Immature natural killer cell (primary cell): ENCODE measurements at places on chromosomes 11 and 22. TPM values are rescaled to one million over a fixed set of nuclear protein-coding genes. Genes with fewer than 3 reads are reported as not detected.

DNA sequence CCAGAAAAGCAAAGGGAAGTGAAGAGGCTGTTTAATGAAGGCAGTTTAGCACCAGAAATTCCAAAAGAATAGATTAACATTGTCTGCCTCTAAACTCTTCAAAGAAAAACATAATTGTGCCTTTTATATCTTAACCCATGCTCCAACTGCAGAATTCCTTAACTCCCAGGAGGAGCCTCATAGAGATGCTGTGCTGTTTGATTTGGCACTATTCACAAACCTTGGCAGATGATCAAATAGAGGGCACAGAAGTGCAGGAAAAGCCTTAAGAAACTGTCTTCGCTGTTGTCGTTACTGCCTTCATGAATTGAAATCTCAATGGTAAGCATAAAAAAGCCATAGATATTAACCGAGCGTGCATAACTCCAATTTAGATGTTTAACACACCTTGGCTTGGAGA, 124.1 kb upstream of the MPPED2 start:
- H3K4me1 ChIP-seq: no peaks in the 10 kb centered on the region
- no peak overlapping the region for H3K27ac ChIP-seq
- H3K36me3 ChIP-seq: no peaks in the 10 kb centered on the region

- no peak overlapping the region for H3K4me3 ChIP-seq
- peaks cover 2% of the 10 kb centered on the region for H3K27me3 ChIP-seq
- peaks cover 3% of the 10 kb centered on the region for H3K36me3 ChIP-seq
- H3K27ac ChIP-seq: no peak overlapping the region
- no peak for DNase-seq
Measured at GRCh38 chr11:106827687-106828086, 190.6 kb downstream of the GUCY1A2 start.

DNA sequence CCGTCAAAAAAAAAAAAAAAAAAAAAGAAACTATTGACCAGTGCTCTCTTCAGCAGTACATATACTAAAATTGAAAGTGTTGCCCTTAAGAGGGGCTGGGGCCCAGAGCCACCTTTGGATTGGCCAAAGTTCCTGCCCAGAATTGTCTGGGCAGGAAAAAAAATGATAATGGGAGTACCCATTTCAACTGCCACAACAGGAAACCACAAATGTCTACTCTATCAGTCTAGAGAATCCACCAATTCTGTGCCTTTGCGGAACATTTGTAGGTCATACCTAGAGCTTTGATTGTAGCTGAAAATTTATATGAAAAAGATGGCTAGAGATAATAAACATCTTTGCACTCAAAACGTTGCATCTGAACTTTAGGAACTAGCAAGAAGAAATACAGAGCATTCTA, 69.4 kb downstream of the FAM76B start:
- peak overlapping the region; percentile 36 for H3K4me3 ChIP-seq
- peaks cover 7% of the 10 kb centered on the region for H3K4me1 ChIP-seq

DAGLA gene
- not detected for polyA plus RNA-seq

DNA sequence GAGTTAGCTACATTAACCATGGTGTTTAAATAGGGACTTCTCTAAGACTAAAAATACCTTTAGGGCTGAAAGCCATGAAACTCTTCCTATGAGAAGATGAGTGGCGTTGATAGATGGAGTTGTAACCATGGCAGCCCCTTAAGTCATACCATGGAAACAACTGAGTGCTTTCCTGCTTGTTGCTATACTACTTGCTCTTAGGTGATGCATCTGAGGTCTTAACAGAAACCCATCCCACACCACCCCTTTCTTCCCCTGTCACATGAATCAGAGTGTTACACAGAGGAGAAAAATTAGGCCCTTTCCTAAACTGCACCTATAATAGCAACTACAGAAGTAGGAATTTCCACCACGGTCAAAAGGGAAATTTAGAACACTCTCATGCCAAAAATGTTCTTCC, 64.3 kb upstream of the ZC3H12C start:
- H3K4me1 ChIP-seq: no peaks in the 10 kb centered on the region
- no peak overlapping the region for H3K27ac ChIP-seq
- H3K27me3 ChIP-seq: peaks cover 9% of the 10 kb centered on the region
- H3K4me3 ChIP-seq: no peak overlapping the region
- no peak for DNase-seq

DNA sequence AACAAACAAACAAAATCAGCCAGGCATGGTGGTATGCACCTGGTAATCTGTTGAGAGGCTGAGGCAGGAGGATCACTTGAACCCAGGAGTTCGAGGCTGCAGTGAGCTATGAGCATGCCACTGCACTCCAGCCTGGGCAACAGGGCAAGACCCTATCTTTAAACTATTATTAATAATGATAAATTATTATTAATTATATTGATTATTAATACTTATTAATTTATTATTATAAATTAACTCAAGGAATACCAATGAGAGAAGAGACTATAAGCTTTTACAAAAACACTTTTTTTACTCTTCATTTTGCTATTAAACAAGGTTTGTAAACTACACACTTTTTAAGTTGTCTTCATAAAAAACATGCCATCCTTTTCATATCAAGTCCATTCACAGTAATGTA, 97.7 kb upstream of the APOA1 start:
- peaks cover 42% of the 10 kb centered on the region for H3K4me1 ChIP-seq
- no peak overlapping the region for H3K4me3 ChIP-seq
- H3K36me3 ChIP-seq: peaks cover 9% of the 10 kb centered on the region
- H3K27me3 ChIP-seq: peaks cover 6% of the 10 kb centered on the region

DNA sequence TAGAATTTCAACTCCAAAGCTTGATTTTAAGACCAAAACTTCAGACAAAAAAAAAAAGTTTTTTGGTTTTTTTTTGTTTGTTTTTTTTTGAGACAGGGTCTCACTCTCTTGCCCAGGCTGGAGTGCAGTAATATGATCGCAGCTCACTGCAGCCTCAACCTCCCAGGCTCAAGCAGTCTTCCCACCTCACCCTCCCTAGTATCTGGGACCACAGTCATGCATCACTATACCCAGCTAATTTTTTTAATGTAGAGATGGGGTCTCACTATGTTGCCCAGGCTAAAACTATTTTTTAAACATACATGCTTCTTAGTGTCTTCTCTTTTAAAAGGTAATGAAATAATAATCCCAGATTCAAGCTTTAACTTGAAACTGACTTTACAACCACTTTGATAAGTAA, 35.4 kb upstream of the GRK2 start:
- no peak for DNase-seq
- H3K36me3 ChIP-seq: peaks cover 3% of the 10 kb centered on the region
- no peaks in the 10 kb centered on the region for H3K27me3 ChIP-seq
- no peak overlapping the region for H3K4me3 ChIP-seq
- peaks cover 19% of the 10 kb centered on the region for H3K4me1 ChIP-seq
- no peak overlapping the region for H3K27ac ChIP-seq

DNA sequence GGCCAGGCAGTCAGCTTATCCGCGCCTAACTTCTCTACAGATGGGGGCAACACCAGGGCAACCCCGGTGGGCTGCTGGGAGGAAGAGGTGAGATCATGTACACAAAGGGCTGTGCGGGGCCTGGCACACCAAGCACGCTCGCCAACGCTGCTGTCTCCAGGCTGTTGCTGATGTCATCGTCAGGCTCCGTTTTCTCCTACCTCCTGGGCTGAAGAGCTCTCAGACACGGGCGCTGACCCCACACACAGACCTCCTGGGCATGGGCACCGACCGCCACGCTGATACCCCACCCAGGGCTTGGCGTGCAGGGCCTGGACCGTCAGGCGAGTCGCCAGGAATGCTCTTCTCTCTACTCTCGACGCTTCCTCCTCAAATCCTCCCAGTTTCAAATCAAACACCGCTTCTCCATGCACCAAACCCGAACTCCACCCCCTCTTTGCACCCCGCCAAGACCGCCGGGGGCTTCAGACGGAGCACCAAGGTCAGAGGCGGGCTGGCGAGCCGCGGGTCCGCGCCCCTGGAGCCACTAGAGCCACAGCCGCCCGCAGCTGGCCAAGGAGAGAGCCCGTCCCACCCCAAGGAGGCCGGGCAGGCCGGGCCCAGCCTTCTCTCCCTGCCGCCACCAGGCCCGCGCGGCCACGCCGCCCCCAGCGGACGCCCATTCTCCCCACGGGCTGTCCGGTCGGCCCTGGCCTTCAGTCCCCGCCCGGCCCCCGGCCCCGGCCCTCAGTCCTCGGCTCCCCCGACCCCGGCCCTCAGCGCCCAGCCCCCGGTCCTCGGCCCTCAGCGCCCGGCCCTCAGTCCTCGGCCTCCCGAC, 772 bp downstream of the SBF1 start:
- H3K4me1 ChIP-seq: peaks cover 50% of the 10 kb centered on the region
- peak; percentile 41 for DNase-seq
- H3K36me3 ChIP-seq: no peaks in the 10 kb centered on the region
- peak overlapping the region; percentile 86 for H3K4me3 ChIP-seq

TMPRSS6 gene
- polyA plus RNA-seq: 0.28 TPM

- no peaks in the 10 kb centered on the region for H3K27me3 ChIP-seq
- H3K36me3 ChIP-seq: no peaks in the 10 kb centered on the region
- no peak overlapping the region for H3K27ac ChIP-seq
- DNase-seq: no peak
- no peaks in the 10 kb centered on the region for H3K4me1 ChIP-seq
Measured at GRCh38 chr11:27348340-27348873, 14.6 kb downstream of the CCDC34 start.

- H3K27me3 ChIP-seq: no peaks in the 10 kb centered on the region
- no peaks in the 10 kb centered on the region for H3K4me1 ChIP-seq
- no peak overlapping the region for H3K27ac ChIP-seq
- no peak overlapping the region for H3K4me3 ChIP-seq
Measured at GRCh38 chr11:100855466-100856067, 168.5 kb downstream of the ARHGAP42 start.

DNA sequence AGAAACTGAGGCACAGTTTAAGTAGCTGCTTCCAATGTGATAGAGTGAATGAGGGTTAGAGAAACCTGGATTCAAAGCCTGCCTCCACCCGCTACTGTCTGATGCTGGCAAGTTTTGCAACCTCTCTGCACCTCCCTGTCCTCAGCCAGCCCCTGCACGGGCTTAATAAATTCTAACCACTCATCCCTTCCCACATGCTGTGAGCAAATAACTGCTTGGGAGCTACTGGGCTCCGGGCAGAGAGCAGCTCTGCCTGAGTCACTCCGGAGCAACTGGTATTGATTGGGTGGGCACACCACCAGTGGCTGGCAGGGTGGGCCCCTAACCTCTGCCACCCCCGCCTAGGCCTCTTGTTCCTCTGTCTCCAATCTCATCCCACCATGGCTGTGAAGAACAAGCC, 104.3 kb upstream of the SYT13 start:
- no peak overlapping the region for H3K4me3 ChIP-seq
- H3K36me3 ChIP-seq: no peaks in the 10 kb centered on the region
- H3K27me3 ChIP-seq: peaks cover 2% of the 10 kb centered on the region
- no peaks in the 10 kb centered on the region for H3K4me1 ChIP-seq

DNA sequence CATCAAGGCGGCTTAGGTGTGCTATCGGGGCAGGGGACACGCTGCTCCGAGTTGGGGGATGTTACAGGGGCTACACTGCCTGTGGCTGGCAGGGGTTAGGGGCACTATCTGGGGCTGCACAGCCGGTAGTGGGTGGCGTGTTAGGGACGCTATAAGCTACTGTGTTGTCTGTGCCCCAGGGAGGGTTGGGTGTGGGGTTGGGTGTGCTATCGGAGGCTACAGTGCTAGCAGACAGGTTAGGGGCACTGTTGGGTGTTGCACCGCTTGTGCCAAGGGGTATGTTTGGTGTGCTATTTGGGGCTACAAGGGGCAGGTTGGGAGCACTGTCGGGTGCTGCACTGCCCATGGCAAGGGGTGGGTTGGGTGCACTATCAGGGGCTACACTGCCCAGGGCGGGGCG, 120.2 kb upstream of the VPREB1 start:
- H3K4me3 ChIP-seq: no peak overlapping the region
- H3K27me3 ChIP-seq: peaks cover 5% of the 10 kb centered on the region
- H3K4me1 ChIP-seq: no peaks in the 10 kb centered on the region
- no peak for DNase-seq
- H3K36me3 ChIP-seq: no peaks in the 10 kb centered on the region

GRCh38 chr11:27203077-27203647, 159.9 kb downstream of the CCDC34 start:
- no peak overlapping the region for H3K4me3 ChIP-seq
- H3K27me3 ChIP-seq: peaks cover 2% of the 10 kb centered on the region
- DNase-seq: no peak
- H3K36me3 ChIP-seq: no peaks in the 10 kb centered on the region
- no peak overlapping the region for H3K27ac ChIP-seq

GRCh38 chr11:63485777-63486176, 5.2 kb downstream of the PLAAT5 start:
- H3K4me1 ChIP-seq: no peaks in the 10 kb centered on the region
- no peak for DNase-seq

DNA sequence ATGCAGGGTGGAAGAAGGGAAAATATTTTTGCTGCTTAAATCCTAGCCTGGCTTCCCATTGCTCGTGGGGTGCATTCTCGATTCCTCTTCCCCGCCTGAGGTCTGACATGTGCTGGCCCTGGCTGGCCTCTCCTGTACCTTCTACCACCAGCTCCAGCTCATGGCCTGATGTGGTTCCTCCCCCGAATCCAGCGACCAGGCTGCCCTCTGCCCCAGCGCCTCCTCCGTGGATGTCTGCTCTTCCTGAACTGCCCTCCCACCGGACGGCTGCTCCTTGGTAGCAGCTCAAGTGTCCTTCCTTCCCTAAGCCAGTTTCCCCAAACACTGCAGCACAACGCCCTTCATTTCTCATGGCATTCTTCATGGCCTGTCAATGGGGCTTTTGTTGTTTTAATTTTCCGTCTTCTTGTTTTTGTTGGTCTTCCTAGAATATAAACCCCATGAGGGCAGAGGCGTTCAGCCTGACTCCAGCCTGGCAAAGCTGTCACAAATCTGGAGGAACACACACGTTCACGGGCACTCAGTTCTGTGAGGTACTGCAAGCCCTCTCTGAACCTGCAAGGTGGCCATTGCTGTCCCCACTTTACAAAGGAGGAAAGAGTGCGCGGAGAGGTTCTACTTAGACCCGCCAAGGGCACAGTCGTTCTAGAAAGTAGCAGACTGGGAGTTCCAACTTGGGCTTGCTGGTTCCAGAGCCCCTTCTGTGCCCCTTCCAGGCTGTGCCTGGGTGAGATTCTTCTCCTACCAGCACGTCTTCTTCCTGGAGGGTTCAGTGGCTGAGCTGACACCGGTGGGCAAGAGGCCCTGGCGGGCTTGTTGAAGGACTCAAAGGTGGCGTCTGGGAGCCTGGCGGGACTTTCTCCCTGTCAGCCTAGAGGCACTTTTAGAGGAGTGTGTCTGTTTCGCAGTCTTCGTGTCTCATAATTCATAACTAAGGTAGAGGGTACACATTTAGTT, 953 bp upstream of the LRP5 start:
- H3K27ac ChIP-seq: no peak overlapping the region
- DNase-seq: no peak
- peaks cover 8% of the 10 kb centered on the region for H3K4me1 ChIP-seq
- H3K36me3 ChIP-seq: no peaks in the 10 kb centered on the region
- peak overlapping the region; percentile 83 for H3K4me3 ChIP-seq
- H3K27me3 ChIP-seq: peaks cover 15% of the 10 kb centered on the region
